Caki2 (cell line): ENCODE measurements at places on chromosomes 16 and 17. TPM values are rescaled to one million over a fixed set of nuclear protein-coding genes. Genes with fewer than 3 reads are reported as not detected.

DNA sequence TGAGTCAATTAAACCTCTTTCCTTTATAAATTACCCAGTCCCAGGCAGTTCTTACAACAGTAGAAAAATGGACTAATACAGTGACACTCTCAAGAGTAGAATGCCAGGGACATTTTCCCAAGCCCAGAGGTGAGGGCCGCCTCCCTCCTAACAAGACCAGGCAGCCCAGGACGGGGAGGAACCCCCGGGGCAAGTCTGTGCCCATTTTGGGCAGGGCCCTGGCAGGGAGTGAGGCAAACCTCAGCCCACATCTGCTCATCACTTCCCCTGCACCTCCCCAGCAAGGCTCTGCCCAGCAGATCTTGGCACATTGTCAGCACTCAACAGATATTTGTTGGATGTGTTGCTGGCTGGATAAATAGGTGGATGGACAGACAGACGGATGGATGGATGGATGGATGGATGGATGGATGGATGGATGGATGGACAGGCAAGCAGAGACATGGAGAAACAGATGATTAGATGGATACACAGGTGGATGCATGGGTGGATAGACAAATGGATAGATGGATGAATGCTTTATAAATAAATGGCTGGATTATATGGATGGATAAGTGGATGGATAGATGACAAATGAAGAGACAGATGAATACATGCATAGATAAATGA, 271.3 kb downstream of the PARN start:
- no peak for DNase-seq

The RAB34 gene
- 394 and 482 TPM in 2 replicates for total RNA-seq

- DNase-seq, result no peak
Measured at GRCh38 chr16:72974142-72974769, 73.7 kb downstream of the ZFHX3 start.

The ABCC1 gene
- 42.8 and 51.5 TPM in 2 replicates for total RNA-seq

The IRX3 gene
- total RNA-seq, result 27.7 and 48.4 TPM in 2 replicates

The PDIA2 gene
- total RNA-seq, result 0.74 TPM in 1 of 2 replicates, not detected in the other

GRCh38 chr16:19354371-19354770, 63.3 kb upstream of the TMC5 start:
- DNase-seq, result no peak

The HOXB7 gene
- total RNA-seq, result 21.5 and 29.0 TPM in 2 replicates

The NUBP1 gene
- total RNA-seq, result 35.2 and 57.7 TPM in 2 replicates

The EPX gene
- total RNA-seq, result not detected in 2 replicates

GRCh38 chr17:2844416-2844815, 48.2 kb downstream of the RAP1GAP2 start:
- DNase-seq, result peak; percentile 80

DNA sequence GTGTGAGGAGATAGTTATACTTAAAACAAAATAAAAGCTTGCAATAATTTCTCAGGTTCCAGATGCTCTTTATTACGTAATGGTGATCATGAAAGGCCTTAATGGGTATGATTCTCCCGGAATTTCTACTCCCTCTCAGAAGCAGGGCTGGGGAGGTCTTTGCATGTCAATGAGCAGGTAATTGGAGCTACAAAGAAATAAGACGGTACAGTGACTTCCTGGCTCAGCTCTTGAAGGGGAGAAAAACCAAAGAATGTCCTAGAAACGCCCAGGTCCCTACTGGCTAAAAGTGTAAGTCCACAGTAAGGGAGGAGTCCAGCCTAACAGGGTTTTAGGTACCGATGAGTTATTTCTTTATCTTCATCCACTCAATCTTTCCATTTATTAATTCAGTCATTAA, 390.9 kb downstream of the TMEM114 start:
- no peak for DNase-seq

DNA sequence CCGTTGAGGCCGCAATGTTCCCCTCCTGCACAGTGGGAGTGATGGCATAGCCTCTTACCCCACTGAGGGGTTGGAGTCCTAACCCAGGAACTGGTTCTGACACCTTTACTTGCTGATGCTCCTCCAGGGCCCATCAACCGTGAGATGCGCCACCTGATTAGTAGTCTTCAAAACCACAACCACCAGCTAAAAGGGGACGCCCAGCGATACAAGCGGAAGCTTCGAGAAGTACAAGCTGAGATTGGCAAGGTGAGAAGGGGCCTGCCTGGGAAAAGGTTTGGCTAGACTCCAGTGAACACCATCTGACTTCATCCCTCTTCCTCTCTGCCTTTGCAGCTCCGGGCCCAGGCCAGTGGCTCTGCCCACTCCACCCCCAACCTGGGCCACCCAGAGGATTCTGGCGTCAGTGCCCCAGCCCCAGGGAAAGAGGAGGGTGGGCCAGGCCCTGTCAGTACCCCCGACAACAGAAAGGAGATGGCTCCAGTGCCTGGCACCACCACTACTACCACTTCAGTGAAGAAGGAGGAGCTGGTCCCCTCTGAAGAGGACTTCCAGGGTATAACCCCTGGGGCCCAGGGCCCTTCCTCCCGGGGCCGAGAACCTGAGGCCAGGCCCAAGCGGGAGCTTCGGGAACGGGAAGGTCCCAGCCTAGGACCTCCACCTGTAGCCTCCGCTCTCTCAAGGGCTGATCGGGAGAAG, 5.8 kb downstream of the RNF40 start:
- DNase-seq, result no peak

The PRR35 gene
- not detected in 2 replicates for total RNA-seq

The CASKIN1 gene
- 0.03 TPM in 1 of 2 replicates, not detected in the other for total RNA-seq

GRCh38 chr16:27434141-27435051, 32.4 kb downstream of the IL21R start:
- DNase-seq, result no peak

The SOX15 gene
- total RNA-seq, result not detected in 2 replicates

DNA sequence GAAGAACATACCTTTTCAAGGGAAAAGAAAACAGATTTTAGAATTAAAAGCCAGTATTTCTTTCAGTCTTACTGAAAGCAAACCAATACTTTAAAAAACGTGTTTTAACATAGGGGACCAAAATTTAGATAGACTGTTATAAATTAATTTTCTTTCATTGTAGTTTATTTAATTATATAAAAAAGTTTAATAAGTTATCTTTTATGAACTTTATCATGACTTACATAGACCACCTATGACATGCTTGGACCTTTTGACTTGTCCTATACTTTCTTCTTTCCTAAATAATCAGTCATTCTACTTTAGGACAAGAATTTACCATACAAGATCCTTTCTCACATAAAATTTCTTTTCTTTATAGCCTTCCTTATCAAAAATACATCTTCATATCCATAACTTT, 102.0 kb upstream of the HAS3 start:
- no peak for DNase-seq

GRCh38 chr16:68921637-68922036, 78.3 kb downstream of the TANGO6 start:
- DNase-seq, result peak; percentile 91

DNA sequence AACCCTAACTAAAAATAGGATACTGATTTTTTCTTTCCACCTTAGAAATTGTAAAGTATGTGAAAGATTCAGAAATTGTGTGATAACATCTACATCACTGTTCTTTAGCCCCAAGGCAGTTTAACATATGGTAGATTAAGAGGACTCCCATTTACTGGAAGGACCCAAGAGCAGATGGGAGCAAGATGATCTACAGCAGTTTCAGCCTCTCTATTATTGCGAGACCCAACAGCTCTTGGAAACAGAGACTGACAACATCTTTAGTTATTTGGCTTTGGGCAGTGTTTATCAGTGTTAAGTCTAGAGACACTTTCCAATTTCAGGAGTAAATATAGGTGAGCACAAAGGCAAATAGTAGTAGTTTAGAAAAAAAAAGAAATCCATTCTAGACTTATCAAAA, 124.9 kb upstream of the CORO6 start:
- DNase-seq, result no peak

The P2RX5 gene
- not detected in 2 replicates for total RNA-seq

- no peak for DNase-seq
Measured at GRCh38 chr16:48892893-48893292, 282.9 kb upstream of the N4BP1 start.

GRCh38 chr17:30780343-30780742, 44.1 kb downstream of the CRLF3 start:
- DNase-seq, result no peak

GRCh38 chr17:70158591-70158990, 10.7 kb upstream of the KCNJ2 start:
- DNase-seq, result no peak

The EFNB3 gene
- total RNA-seq, result not detected in 2 replicates

- DNase-seq, result no peak
Measured at GRCh38 chr16:29315046-29315445, 91.5 kb downstream of the NPIPB11 start.

DNA sequence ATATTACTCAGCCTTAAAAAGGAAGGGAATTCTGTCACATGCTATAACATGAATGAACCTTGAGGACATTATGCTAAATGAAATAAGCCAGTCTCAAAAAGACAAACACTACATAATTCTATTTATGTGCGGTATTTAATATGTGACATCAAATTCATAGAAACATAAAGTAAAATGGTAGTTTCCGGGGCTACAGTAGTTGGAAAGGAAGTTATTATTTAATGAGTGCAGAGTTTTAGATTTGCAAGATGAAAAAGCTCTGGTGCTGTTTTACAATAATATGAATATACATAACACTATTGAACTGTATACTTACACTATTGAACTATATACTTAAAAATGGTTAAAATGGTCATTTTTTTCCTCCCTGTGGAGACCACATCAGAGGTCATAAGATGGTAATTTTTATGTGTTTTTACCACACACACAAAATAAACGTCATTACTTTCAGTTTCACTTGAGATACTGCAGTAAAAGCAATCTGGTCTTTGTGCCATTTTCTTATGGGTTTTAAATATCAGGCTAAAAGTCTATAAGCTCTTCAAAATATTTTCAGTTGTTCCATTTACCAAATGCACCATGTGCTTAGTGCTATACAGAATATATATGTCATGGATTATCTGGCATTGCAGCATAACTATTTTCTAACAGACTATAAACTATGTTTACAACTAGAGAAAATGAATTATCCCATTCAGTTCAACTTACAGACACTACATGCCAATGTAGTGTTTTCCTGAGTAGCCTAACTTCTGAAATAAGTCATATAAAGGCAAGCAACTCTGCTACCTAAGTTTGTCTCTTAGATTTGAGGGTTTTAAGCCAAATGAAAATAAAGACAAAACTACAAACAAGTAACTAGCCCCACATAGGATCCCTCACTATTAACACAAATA, 90.9 kb downstream of the SPAG9 start:
- no peak for DNase-seq

The TBC1D26 gene
- not detected in 2 replicates for total RNA-seq

DNA sequence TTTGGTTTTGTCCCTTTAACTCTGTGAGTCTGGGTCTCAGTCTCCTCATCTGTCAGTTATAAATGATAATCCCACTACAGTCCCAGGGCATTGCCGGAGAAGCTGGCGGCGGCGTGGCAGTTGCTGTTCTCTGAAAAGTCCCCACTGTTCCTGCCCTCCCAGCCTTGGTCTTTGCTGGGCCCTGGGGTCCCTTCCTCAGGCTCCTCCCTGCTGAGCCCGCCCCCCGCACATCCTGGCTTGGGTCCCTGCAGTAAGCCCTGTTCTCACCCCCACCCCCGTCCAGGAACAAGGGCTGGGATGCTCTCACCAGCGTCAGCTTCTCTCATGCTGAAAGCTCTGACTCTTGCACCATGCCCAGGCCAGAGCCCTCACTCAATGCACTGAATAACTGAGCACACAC, 35.3 kb upstream of the PEMT start:
- DNase-seq, result no peak

GRCh38 chr16:49641250-49641649, 214.7 kb downstream of the ZNF423 start:
- DNase-seq, result no peak

GRCh38 chr17:27956601-27957445, 63.7 kb upstream of the LYRM9 start:
- no peak for DNase-seq

GRCh38 chr17:80272366-80272765, 11.7 kb downstream of the RNF213 start:
- no peak for DNase-seq

- DNase-seq, result no peak
Measured at GRCh38 chr16:2950773-2951172, 13.3 kb upstream of the KREMEN2 start.

DNA sequence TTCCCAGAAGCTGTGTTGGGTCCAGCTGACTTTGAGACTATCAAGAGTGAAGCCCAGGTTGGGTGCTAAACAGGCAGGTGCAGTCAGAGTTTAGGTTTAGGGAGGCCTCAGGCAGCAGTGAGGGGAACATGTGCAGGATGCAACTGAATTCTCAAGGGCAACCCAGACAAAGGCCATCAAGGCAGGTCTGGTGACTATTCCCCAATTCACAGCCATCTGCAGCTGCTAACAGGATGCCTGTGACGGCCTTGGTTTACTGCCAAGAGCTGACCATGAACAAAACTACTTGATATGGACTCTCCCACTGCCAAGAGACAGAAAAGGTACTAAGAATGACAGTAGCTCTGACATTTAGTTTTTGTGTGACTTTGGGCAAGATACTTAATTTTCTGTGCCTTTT, 45.2 kb upstream of the BCAR1 start:
- DNase-seq, result no peak

DNA sequence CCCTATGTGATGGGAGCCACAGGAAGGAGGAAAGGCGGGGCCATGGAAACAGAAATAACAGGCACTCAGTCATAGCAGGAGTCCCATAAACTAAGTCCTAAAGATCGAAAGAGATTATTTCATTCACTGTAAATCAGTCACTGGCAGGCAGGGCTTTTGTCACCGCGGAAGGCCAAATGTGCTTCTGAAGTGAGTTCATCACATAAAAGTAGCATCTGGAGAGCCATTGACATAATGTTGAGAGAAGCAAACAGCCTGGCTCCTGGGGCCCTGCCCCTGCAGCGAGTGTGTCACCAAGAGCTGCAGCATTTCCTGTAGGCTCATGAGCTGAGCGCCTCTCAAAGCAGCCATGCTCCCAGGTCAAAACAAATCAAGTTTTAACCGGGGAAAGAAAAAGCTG, 476.2 kb downstream of the HAPSTR1 start:
- no peak for DNase-seq

DNA sequence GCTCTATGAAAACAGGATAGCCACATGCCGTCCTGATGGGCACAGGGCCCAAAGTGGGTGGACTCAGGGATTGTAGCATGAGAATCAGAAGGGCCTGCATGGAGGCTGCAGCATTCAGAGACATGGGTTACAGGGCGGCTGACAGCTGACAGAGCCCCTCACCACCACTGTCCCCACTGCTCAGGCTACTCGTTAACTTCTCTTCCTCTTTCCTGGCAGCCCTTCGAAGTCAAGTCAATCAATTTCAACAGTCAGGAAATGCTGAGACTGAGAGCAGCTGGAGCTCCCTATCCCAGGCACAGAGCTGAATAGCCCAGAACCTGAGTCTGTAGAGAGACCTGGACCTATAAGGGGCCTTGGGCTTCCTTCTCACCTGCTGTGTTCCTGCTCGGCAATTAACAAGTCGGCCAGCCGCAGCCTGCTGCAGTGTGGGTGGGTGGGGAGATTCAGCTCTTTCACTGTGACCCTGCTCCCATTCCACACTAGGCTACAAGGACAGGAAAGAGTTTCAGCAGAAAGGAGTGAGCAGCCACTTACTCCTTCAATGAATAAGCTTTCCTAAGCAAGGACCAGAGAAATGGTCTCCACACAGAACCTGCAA, 76.9 kb downstream of the TEX14 start:
- no peak for DNase-seq
